ENCODE measurements at places on chromosomes 12 and 14. TPM values are rescaled to one million over a fixed set of nuclear protein-coding genes. Genes with fewer than 3 reads are reported as not detected.

LMNTD1 gene
- 5.3 TPM for total RNA-seq

RD3L gene
- not detected for total RNA-seq

KRAS gene
- total RNA-seq = 30.4 TPM

GPX2 gene
- total RNA-seq = 2.9 TPM

FOXG1 gene
- total RNA-seq = not detected

TAS2R20 gene
- total RNA-seq = 21.2 TPM

CRACR2A gene
- total RNA-seq = 6.8 TPM

SAMD4A gene
- total RNA-seq = 25.9 TPM

KRT76 gene
- not detected for total RNA-seq

NTN4 gene
- total RNA-seq = 72.4 TPM
